Subcutaneous preadipocyte (primary cell): ENCODE measurements at places on chromosomes 5 and 9. TPM values are rescaled to one million over a fixed set of nuclear protein-coding genes. Genes with fewer than 3 reads are reported as not detected.

PCDHB3 gene
- 0.20 and 0.73 TPM in 2 replicates for total RNA-seq

SLC6A18 gene
- total RNA-seq = not detected in 2 replicates

GLE1 gene
- 33.1 and 39.5 TPM in 2 replicates for total RNA-seq

BASP1 gene
- total RNA-seq = 69.8 and 77.5 TPM in 2 replicates

HABP4 gene
- total RNA-seq = 14.1 and 16.5 TPM in 2 replicates

GPR150 gene
- 0.20 and 0.37 TPM in 2 replicates for total RNA-seq

PDLIM4 gene
- total RNA-seq = 33.6 and 62.1 TPM in 2 replicates

ENDOG gene
- 20.6 and 22.7 TPM in 2 replicates for total RNA-seq
